ENCODE measurements at places on chromosomes 2 and 18. TPM values are rescaled to one million over a fixed set of nuclear protein-coding genes. Genes with fewer than 3 reads are reported as not detected.
A peak's percentile ranks its signal among the peaks of the same experiment; 100 is the strongest.

The HOXD1 gene
- not detected for total RNA-seq

DNA sequence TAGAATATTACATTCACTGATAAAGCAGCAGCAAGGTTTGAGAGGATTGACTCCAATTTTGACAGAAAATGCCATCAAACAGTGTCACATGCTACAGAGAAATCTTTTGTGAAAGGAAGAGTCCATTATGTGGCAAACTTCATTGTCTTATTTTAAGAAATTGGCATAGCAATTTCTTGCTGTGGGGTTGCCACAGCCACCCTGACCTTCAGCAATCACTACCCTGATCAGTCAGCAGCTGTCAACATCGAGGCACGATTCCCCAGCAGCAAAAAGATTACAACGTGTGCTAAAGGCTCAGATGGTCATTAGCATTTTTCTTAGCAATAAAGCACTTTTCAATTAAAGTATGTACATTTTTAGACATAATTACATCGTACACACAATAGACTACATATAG lies 74.7 kb downstream of the PRKCE start:
- H3K4me1 ChIP-seq, result peaks cover 26% of the 10 kb centered on the region
- peaks cover 4% of the 10 kb centered on the region for H3K36me3 ChIP-seq
- H3K4me3 ChIP-seq, result no peak overlapping the region
- H3K27ac ChIP-seq, result no peak overlapping the region

The SKA1 gene
- 2.0 TPM for total RNA-seq

The HS6ST1 gene
- total RNA-seq, result 173 TPM

The NYAP2 gene
- 0.32 TPM for total RNA-seq

DNA sequence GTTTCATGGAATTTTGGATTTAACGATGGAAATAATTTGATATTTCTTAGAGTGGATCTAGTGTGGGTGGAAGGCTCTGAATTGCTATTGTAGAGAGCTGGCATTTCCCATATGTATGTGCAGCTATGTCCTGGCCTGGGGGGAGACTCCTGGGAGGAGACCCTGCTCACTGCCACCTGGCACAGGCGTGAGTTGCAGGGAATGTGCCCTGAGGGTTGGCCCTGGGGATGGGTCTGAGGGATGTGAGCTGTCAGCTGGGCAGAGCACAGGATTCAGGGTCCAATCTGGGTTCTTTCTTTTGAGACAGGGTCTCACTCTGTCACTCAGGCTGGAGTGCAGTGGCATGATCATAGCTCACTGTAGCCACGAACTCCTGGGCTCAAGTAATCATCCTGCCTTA lies 120.2 kb downstream of the CLIP4 start:
- H3K4me3 ChIP-seq, result no peak overlapping the region
- DNase-seq, result no peak
- peaks cover 13% of the 10 kb centered on the region for H3K27me3 ChIP-seq
- H3K27ac ChIP-seq, result no peak overlapping the region
- H3K4me1 ChIP-seq, result peaks cover 1% of the 10 kb centered on the region

DNA sequence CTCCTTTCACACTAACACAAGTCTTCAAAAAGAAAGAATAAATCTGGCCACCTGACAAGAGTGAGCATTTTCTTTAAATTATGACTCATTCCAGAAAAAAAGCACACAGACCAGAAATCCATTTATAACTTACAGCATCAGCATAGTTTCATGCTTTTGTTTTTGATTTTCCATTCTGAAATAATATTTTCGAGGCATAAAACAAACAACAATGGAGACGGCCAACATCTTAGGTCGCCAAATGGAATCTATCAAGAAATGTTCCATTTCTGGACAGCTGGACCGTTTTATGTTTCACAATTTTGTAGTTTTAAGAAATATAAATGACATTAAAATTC lies 165.4 kb upstream of the ZFP36L2 start:
- no peaks in the 10 kb centered on the region for H3K4me1 ChIP-seq
- H3K27me3 ChIP-seq, result no peaks in the 10 kb centered on the region
- H3K4me3 ChIP-seq, result no peak overlapping the region
- no peak overlapping the region for H3K27ac ChIP-seq

- peak; percentile 92 for DNase-seq
- H3K27me3 ChIP-seq, result peaks cover 1% of the 10 kb centered on the region
- no peak overlapping the region for H3K27ac ChIP-seq
- H3K36me3 ChIP-seq, result no peaks in the 10 kb centered on the region
- H3K4me3 ChIP-seq, result no peak overlapping the region
Observed at GRCh38 chr2:233711312-233712008, 1.2 kb upstream of the UGT1A5 start.

The CFAP65 gene
- 1.1 TPM for total RNA-seq

DNA sequence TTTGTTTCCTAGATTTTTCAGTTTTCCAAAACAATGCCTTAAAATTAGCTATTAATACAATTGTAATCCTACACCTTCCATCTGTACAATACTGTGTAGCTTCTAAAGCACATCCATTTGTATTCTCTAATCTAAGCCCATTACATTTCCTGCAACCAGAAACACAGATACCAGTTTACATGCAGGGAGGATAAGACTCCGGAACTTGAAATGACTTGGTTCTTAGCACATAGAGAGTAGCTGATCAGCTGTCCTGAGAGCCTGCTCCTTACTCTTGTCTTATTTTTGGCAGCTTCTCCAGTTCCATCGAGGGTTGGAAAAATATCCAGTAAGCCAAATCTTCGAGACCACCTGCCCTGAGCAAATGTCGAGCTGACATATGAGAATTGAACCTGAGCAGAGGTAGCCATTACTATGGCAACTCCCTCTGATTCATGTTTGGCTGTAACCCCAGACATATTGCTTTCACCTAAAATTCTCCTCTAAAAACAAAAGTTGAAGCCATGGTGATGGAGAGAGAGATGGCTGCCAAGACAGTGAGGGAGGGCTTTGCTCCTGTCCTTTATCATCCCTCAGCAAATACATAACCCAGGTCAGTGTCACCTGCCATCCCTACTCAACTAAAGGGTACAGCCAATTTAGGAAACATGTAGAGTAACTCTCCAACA lies 542.8 kb downstream of the IRS1 start:
- no peaks in the 10 kb centered on the region for H3K27me3 ChIP-seq
- H3K27ac ChIP-seq, result no peak overlapping the region
- no peaks in the 10 kb centered on the region for H3K36me3 ChIP-seq
- no peak for DNase-seq
- H3K4me1 ChIP-seq, result no peaks in the 10 kb centered on the region

DNA sequence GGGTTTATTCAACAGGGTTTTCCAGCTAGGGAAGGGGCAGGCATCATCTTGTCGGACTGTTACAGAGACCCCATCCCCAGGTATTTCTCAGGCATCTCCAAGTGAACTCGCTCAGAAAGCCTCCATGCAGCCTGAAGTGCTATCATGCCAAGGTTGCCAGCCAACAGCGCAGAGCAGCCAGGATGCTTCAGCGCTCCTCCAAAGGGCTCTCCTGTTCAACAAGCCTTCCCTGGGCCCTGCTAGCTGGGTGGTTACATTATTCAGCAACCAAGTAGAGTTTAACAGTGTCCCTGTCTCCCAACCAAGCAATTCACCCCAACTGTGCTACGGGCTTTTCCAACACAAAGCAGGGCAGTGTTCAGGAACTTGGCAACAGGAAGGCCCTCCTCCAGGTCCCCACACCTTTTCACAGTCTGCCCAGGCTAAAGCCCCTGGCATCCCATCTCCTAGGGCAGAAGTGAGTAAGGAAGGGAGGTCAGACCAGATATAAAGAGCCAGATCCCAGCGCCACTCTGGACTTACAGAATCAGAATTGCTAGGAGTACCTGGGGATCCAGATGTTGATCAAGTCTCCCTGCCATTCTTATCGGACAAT lies 52.9 kb downstream of the ZBTB7C start:
- H3K4me1 ChIP-seq, result peaks cover 10% of the 10 kb centered on the region
- H3K27me3 ChIP-seq, result peaks cover 14% of the 10 kb centered on the region
- peak overlapping the region; percentile 50 for H3K27ac ChIP-seq
- H3K4me3 ChIP-seq, result no peak overlapping the region
- DNase-seq, result no peak

Measured in glutamatergic neuron (in vitro differentiated cells).